ENCODE measurements at places on chromosomes 12 and 14.
A peak's percentile ranks its signal among the peaks of the same experiment; 100 is the strongest.

DNA sequence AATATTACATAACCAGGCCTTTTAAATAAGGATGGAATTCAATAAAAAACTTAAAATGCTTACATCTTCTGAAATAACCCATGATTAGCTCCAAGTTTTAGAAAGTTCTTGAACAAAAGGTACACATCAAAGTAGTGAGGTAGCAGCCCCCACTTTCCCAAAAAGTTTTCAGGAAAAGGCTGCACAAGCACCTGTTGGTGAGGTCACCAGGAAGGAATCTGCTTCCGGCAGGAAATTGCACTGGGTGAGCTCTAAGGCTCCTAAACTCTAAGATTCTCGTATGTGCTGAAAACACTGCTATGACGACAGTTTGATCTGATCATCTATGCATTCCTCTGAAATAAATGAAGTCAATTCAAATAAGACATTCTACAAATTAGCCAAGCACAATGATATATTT, 34.3 kb upstream of the TTC7B start:
- H3K4me3 ChIP-seq, result no peak overlapping the region
- peaks cover 30% of the 10 kb centered on the region for H3K4me1 ChIP-seq
- H3K27me3 ChIP-seq, result no peaks in the 10 kb centered on the region
- DNase-seq, result peak; percentile 77
- peak overlapping the region; percentile 93 for H3K27ac ChIP-seq

GRCh38 chr14:90062127-90062794, 467 bp downstream of the KCNK13 start:
- H3K36me3 ChIP-seq, result no peaks in the 10 kb centered on the region
- H3K4me1 ChIP-seq, result no peaks in the 10 kb centered on the region
- H3K27me3 ChIP-seq, result peaks cover 82% of the 10 kb centered on the region
- H3K27ac ChIP-seq, result no peak overlapping the region

GRCh38 chr14:72636094-72636493, 257.8 kb downstream of the DPF3 start:
- peak overlapping the region; percentile 73 for H3K27ac ChIP-seq
- no peaks in the 10 kb centered on the region for H3K36me3 ChIP-seq
- peaks cover 39% of the 10 kb centered on the region for H3K4me1 ChIP-seq

DNA sequence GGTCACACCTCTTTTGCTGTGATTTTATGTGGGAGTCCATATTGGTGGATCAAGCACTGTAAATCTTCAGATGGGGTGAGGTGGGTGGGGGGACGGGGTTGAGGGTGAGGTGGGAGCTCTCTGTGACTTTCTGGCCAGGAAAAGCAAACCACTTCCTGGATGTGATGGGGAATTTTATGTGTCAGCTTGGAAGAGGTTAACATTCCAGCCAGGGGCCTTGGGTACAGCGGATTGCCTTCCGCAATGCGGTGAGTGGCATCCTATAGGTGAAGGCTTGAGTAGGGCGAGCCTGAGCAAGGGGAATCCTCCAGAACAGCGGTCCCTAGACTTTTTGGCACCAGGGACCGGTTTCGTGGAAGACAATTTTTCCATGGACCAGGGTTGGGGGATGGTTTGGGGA, 36.2 kb downstream of the DLK1 start:
- H3K36me3 ChIP-seq, result no peaks in the 10 kb centered on the region
- H3K27me3 ChIP-seq, result no peaks in the 10 kb centered on the region
- H3K4me3 ChIP-seq, result no peak overlapping the region
- DNase-seq, result no peak
- peaks cover 19% of the 10 kb centered on the region for H3K4me1 ChIP-seq

GRCh38 chr12:52300796-52301691, 9.7 kb upstream of the KRT81 start:
- no peak overlapping the region for H3K4me3 ChIP-seq
- H3K27ac ChIP-seq, result no peak overlapping the region
- no peak for DNase-seq
- H3K4me1 ChIP-seq, result no peaks in the 10 kb centered on the region
- H3K36me3 ChIP-seq, result no peaks in the 10 kb centered on the region

DNA sequence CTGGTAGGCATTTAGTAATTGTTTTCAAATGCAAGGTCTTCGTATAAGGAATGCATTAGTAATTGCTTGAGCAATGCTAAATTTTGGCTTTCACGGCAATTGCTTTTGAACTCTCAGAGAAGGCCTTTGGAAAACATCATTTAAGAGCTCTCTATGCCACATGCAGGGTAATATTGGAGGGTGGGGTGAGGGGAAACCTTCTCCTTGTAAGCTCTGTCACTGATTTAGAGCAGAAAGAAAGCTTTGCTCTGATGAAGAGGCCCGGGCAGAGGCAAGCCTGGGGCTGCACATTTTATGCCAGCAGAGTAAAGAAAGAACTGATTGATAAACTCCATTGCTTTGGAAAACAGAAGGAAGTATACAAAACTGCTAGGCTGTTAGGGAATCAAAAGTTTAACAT, 70.9 kb downstream of the TRIM9 start:
- no peaks in the 10 kb centered on the region for H3K36me3 ChIP-seq
- no peak overlapping the region for H3K4me3 ChIP-seq
- no peaks in the 10 kb centered on the region for H3K4me1 ChIP-seq
- DNase-seq, result no peak

DNA sequence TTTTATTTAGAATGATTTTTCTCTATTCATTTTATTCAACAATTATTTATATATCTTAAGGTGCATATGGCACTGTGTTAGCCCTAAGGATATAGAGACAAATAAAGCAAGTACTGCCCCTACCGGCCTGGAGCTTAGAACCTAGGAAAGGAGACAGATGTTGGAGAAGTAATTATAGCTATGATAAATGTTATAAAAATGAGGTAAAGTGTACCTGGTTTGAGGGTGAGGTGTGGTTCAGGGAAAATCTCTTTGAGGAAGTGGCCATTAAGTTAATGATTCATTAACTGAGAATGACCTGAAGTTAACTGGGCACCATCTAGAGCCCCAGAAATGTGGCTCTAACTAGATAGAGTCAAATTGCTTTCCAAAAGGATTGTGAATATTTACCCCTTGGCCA, 31.9 kb downstream of the CDKL1 start:
- H3K27me3 ChIP-seq, result no peaks in the 10 kb centered on the region
- H3K4me3 ChIP-seq, result no peak overlapping the region

GRCh38 chr12:30807695-30808034, 52.9 kb upstream of the CAPRIN2 start:
- no peak overlapping the region for H3K4me3 ChIP-seq
- no peak for DNase-seq
- H3K4me1 ChIP-seq, result no peaks in the 10 kb centered on the region
- H3K27ac ChIP-seq, result no peak overlapping the region

DNA sequence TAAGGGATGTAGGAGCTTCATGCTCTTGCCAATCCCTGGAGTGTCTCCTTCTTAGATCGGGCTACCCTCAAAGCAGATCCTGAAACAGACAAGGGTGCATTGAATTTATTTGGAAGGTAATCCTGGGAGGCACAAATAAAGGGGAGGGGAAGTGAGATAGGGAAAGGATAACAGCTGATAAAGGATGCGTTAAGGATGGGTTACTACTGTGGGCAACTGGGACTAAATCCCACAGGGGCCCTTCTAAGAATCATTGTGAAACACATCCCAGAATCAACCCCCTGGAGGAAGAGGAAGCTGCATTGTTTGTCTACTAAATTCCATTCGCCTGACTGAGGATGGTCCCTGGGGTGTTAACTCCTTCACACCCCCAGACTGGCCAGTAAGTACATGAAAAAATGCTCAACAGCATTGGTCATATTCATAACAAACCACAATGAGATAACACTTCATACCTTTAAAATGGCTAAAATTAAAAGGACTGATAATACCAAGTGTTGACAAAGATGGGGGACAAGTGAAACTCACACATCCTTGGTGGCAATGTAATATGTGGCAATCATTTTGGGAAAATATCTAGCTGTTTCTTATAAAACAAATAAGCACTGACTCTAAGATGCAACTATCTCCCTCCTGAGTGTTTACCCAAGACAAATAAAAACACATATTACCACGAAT, 37.0 kb upstream of the CMKLR1 start:
- no peak overlapping the region for H3K4me3 ChIP-seq
- no peaks in the 10 kb centered on the region for H3K4me1 ChIP-seq
- no peaks in the 10 kb centered on the region for H3K27me3 ChIP-seq

- H3K36me3 ChIP-seq, result no peaks in the 10 kb centered on the region
- no peak for DNase-seq
- H3K27me3 ChIP-seq, result no peaks in the 10 kb centered on the region
- H3K4me3 ChIP-seq, result no peak overlapping the region
- H3K27ac ChIP-seq, result peak overlapping the region; percentile 63
- H3K4me1 ChIP-seq, result peaks cover 24% of the 10 kb centered on the region
Observed at GRCh38 chr12:89236237-89236636, 116.1 kb downstream of the DUSP6 start.

GRCh38 chr12:80698256-80698655, 9.2 kb upstream of the MYF6 start:
- no peak for DNase-seq
- no peak overlapping the region for H3K27ac ChIP-seq
- no peaks in the 10 kb centered on the region for H3K27me3 ChIP-seq
- H3K36me3 ChIP-seq, result no peaks in the 10 kb centered on the region
- H3K4me3 ChIP-seq, result no peak overlapping the region

GRCh38 chr12:112096667-112097066, 11.9 kb downstream of the NAA25 start:
- H3K36me3 ChIP-seq, result peaks cover 84% of the 10 kb centered on the region
- no peaks in the 10 kb centered on the region for H3K27me3 ChIP-seq
- no peak for DNase-seq
- H3K4me1 ChIP-seq, result peaks cover 25% of the 10 kb centered on the region
- H3K4me3 ChIP-seq, result no peak overlapping the region
- peak overlapping the region; percentile 62 for H3K27ac ChIP-seq

- peaks cover 21% of the 10 kb centered on the region for H3K4me1 ChIP-seq
- DNase-seq, result peak; percentile 83
- H3K27me3 ChIP-seq, result no peaks in the 10 kb centered on the region
- no peak overlapping the region for H3K4me3 ChIP-seq
Observed at GRCh38 chr14:50964683-50965390, 20.6 kb upstream of the PYGL start.

DNA sequence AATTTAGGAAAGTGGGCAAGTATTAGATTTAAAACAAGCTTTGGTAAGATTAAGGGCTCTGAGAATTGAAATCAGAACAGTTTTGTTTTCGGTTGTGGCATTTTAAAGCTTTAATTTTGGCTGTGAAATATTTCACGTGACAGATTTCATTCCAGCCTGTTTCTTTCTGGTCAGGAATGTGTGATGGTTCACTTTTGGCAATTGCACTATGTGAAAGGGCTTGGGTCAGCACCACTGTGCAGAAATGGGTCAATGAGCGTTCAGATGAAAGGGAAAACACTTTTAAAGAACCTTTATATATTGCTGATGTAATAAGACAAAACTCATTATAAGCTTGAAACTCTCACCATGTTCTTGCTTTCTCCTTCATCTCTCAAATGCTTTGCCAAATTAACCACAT, 17.1 kb downstream of the NUBPL start:
- peaks cover 23% of the 10 kb centered on the region for H3K36me3 ChIP-seq
- H3K27me3 ChIP-seq, result no peaks in the 10 kb centered on the region
- H3K4me1 ChIP-seq, result no peaks in the 10 kb centered on the region
- DNase-seq, result no peak

- DNase-seq, result no peak
- no peak overlapping the region for H3K4me3 ChIP-seq
- peaks cover 4% of the 10 kb centered on the region for H3K4me1 ChIP-seq
- no peaks in the 10 kb centered on the region for H3K27me3 ChIP-seq
- H3K27ac ChIP-seq, result no peak overlapping the region
Observed at GRCh38 chr12:57939291-57939690, 2.1 kb upstream of the ATP23 start.

- H3K4me3 ChIP-seq, result no peak overlapping the region
- no peaks in the 10 kb centered on the region for H3K36me3 ChIP-seq
- H3K27ac ChIP-seq, result no peak overlapping the region
Observed at GRCh38 chr12:46134205-46134811, 134.5 kb downstream of the SLC38A1 start.

DNA sequence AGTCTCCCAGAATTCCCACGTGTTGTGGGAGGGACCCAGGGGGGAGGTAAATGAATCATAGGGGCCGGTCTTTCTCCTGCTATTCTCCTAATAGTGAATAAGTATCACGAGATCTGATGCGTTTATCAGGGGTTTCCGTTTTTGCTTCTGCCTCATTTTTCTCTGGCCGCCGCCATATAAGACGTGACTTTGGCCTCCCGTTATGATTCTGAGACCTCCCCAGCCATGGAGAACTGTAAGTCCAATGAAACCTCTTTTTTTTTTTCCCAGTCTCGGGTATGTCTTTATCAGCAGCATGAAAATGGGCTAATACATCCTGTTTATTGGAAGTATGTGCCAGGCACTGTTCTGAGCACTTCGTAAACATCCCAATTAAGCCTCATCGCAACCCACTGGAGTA, 788 bp downstream of the KRT72 start:
- H3K4me3 ChIP-seq, result no peak overlapping the region
- H3K27me3 ChIP-seq, result no peaks in the 10 kb centered on the region
- H3K4me1 ChIP-seq, result peaks cover 3% of the 10 kb centered on the region
- DNase-seq, result no peak
- H3K27ac ChIP-seq, result no peak overlapping the region

GRCh38 chr14:94550041-94550440, 11.2 kb upstream of the SERPINA4 start:
- H3K27ac ChIP-seq, result no peak overlapping the region
- no peak overlapping the region for H3K4me3 ChIP-seq
- no peak for DNase-seq
- no peaks in the 10 kb centered on the region for H3K4me1 ChIP-seq
- no peaks in the 10 kb centered on the region for H3K27me3 ChIP-seq

GRCh38 chr12:115630136-115630535, 647.4 kb downstream of the MED13L start:
- no peaks in the 10 kb centered on the region for H3K27me3 ChIP-seq
- H3K36me3 ChIP-seq, result no peaks in the 10 kb centered on the region
- H3K27ac ChIP-seq, result no peak overlapping the region
- H3K4me3 ChIP-seq, result no peak overlapping the region
- H3K4me1 ChIP-seq, result no peaks in the 10 kb centered on the region

DNA sequence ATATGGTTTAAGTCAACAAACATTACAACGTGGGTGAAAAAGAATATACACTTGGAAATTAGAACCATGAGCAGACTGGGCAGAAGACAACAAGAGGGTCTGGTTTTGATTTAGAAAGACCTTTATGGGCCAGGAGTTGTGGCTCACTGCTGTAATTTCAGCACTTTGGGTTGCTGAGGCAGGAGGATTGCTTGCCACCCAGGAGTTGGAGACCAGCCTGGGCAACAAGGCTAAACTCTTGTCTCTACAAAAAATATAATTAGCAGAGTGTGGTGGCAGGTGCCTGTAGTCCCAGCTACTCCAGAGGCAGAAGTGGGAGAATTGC, 2.7 kb upstream of the NFKBIA start:
- no peak overlapping the region for H3K4me3 ChIP-seq
- H3K4me1 ChIP-seq, result peaks cover 28% of the 10 kb centered on the region
- H3K27ac ChIP-seq, result no peak overlapping the region
- H3K27me3 ChIP-seq, result no peaks in the 10 kb centered on the region
- H3K36me3 ChIP-seq, result peaks cover 14% of the 10 kb centered on the region

- H3K4me3 ChIP-seq, result no peak overlapping the region
- H3K27me3 ChIP-seq, result no peaks in the 10 kb centered on the region
- no peak overlapping the region for H3K27ac ChIP-seq
- DNase-seq, result no peak
- no peaks in the 10 kb centered on the region for H3K4me1 ChIP-seq
Observed at GRCh38 chr12:104376650-104377513, 73.3 kb downstream of the EID3 start.
